HepG2 (cell line): ENCODE measurements at places on chromosomes 2 and 18. TPM values are rescaled to one million over a fixed set of nuclear protein-coding genes. Genes with fewer than 3 reads are reported as not detected.

SLC39A6 gene
- polyA plus RNA-seq: 53.5 and 59.2 TPM in 2 replicates

CFAP210 gene
- polyA plus RNA-seq: not detected in 2 replicates

INHBB gene
- polyA plus RNA-seq: 1.7 and 2.4 TPM in 2 replicates

COBLL1 gene
- 24.8 and 32.6 TPM in 2 replicates for polyA plus RNA-seq

CD226 gene
- 0.13 and 0.20 TPM in 2 replicates for polyA plus RNA-seq

CDH20 gene
- not detected in 2 replicates for polyA plus RNA-seq

HOXD10 gene
- polyA plus RNA-seq: not detected in 2 replicates

ALPG gene
- not detected in 2 replicates for polyA plus RNA-seq

LYPD6 gene
- polyA plus RNA-seq: 0.01 TPM in 1 of 2 replicates, not detected in the other

SKA1 gene
- polyA plus RNA-seq: 3.8 and 5.3 TPM in 2 replicates

IL1R2 gene
- polyA plus RNA-seq: 4.7 and 7.3 TPM in 2 replicates

FRZB gene
- 0.86 and 1.2 TPM in 2 replicates for polyA plus RNA-seq

DYNC2LI1 gene
- 10.2 and 16.9 TPM in 2 replicates for polyA plus RNA-seq

ABCG5 gene
- polyA plus RNA-seq: 38.8 and 39.0 TPM in 2 replicates

TMEM169 gene
- polyA plus RNA-seq: 1.5 and 2.1 TPM in 2 replicates

NTSR2 gene
- not detected in 2 replicates for polyA plus RNA-seq

PLCL1 gene
- polyA plus RNA-seq: not detected in 2 replicates
